MM.1S (cell line): ENCODE measurements at places on chromosomes 1 and 21.

DNA sequence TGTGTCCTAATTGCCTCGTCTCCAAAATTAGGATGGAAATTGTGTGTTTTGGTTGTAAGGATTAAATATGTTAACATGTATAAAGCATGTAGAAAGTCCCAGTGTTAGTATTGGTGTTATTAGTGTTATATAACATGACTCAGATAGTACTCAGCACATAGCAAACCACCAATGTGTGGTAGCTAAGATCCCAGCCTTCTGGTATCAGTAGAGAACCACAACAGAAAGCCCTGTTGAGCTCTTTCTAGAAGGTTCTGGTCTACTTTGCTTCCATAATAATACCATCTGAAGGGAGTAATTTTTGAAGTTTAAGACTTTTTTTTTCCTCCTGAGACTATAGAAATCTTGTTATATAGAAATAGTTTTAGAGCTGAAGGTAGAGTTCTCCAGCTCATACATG, 259.3 kb upstream of the SGIP1 start:
- DNase-seq, result peak; percentile 41

DNA sequence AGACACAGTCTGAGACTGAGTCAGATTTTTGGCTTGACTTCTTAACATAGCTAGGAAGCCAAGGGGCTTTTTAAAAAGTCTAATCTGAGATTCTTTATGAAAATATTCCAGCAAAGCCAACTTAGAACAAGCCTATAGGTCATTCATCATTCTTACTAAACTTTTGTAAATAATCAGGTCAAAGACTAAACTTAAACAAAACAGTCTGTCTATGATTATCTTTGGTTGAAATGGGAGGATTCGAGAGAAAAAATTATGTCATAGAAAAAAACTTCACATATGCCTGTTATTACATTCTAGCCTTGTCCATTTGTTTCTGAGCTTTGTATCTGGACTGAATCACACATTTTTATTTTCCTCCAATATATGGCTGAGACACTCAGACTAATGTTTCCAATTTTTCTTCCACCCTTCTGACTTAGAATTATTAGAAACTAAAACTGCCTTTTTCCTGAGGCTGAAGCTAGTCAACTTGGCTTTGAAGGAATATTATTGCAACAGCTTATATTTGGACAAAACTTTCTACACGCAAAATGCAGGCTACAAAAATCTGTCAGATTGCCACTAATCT, 83.3 kb downstream of the ETS2 start:
- DNase-seq, result no peak

DNA sequence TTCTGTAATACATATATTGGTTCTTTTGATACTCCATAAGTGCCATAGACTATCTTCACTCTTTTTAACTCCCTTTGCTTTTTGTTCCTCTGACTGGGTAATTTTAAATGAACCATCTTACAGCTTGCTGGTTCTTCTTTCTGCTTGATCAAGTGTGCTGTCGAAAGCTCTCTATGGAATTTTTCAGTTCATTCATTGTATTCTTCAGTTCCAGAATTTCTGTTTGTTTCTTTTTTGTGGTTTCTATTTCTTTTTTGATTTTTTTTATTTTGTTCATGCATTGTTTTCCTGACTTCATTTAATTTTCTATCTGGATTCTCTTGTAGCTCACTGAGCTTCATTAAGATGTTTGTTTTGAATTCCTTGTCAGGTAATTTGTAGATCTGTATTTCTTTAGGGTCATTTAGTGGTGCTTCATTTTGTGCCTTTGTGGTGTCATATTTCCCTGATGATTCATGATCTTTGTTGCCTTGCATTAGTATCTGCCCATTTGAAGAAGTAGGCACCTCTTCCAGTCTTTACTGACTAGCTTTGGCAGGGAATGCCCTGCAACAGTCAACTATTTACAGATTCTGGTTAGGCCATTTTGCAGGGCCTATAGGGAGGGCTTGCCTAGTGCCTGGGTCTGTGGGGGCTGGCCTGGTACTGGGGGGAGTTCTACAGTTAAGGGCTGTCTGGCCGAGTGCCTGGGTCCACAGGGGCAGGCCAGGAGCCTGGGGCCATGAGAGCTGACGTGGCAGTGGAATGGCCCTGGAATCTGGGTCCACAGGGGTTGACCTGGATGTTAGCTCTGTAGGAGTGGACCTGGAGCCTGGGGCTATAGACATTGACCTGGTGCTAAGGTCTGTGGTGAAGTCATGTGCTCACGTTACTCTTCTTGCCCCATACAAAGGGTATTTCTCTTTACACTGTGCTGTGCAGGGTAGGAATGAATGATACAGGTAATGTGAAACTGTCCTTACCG, 89.7 kb downstream of the MAGI3 start:
- DNase-seq, result no peak

GRCh38 chr1:202860744-202861419, 28.1 kb downstream of the RABIF start:
- no peak for DNase-seq

DNA sequence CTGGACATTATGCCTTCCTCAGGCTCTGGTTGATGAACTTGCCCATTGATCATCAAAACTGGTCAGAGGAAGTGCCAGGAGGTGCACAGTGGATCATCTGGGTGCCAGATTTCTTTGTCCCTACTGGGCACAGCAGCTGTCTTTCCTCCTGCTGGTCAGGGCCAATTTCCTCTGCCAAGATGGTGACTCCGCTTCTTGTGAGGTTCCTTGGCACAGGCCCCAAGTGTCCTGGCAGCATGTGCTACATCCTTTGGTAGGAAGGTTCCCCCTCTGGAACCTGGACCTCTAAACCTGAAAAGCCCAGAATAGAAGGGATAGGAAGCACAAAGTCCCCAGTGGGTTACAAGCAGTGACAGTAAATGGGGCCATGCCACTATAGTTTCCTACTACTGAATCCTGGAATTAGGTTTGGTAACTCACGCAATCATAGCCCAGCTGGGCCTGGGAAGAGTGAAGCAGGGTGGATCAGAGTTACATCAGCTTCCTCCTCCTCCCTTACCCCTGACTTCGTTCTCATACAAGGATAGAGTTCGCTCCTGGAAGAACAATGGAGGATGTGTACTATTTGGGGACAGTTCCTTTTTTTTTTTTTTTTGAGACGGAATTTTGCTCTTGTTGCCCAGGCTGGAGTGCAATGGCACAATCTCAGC, 147.1 kb downstream of the CNIH3 start:
- DNase-seq, result no peak

GRCh38 chr1:208159555-208160258, 84.5 kb downstream of the PLXNA2 start:
- DNase-seq, result no peak

- no peak for DNase-seq
These were observed 14.9 kb downstream of the EDEM3 start for GRCh38 chr1:184739796-184740195.

- no peak for DNase-seq
These were observed 63.1 kb upstream of the PBX1 start for GRCh38 chr1:164495905-164496304.

- no peak for DNase-seq
These were observed 9.7 kb upstream of the CLCC1 start for GRCh38 chr1:108972951-108973350.

GRCh38 chr1:182850319-182850718, 11.2 kb downstream of the DHX9 start:
- no peak for DNase-seq

- DNase-seq, result no peak
These were observed 19.9 kb upstream of the DISC1 start for GRCh38 chr1:231606712-231607111.

GRCh38 chr21:14824126-14824525, 240.7 kb downstream of the NRIP1 start:
- DNase-seq, result no peak

GRCh38 chr1:235131961-235132360, 3.3 kb upstream of the TOMM20 start:
- no peak for DNase-seq

- no peak for DNase-seq
These were observed 41.4 kb downstream of the DISC1 start for GRCh38 chr1:231667896-231668506.

GRCh38 chr1:36400514-36400824, 2.8 kb upstream of the LSM10 start:
- DNase-seq, result peak; percentile 9

- DNase-seq, result no peak
These were observed 45.7 kb downstream of the MTF2 start for GRCh38 chr1:93124556-93125355.

GRCh38 chr1:43867976-43868740, 65.4 kb upstream of the ARTN start:
- no peak for DNase-seq

DNA sequence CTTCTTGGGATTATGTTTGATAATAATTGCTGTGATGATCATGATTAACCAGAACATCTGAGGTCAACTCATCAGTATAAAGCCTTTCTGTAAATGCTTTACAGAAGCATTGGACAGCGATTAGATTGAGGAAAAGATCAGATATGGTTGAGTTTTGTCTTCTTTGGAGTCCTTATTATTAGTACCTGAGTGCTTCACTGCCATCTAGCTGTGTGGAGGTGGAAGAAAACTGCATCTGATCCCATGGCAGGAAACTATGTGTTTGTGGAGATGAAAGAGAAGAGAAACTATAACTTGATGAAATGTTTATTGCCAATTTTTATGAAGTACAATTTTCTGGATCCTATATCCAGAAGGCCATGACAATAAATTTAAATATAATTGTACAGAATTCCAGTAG, 11.4 kb downstream of the FLG2 start:
- DNase-seq, result peak; percentile 18

- DNase-seq, result no peak
These were observed 183.9 kb upstream of the VAMP3 start for GRCh38 chr1:7587108-7587772.

DNA sequence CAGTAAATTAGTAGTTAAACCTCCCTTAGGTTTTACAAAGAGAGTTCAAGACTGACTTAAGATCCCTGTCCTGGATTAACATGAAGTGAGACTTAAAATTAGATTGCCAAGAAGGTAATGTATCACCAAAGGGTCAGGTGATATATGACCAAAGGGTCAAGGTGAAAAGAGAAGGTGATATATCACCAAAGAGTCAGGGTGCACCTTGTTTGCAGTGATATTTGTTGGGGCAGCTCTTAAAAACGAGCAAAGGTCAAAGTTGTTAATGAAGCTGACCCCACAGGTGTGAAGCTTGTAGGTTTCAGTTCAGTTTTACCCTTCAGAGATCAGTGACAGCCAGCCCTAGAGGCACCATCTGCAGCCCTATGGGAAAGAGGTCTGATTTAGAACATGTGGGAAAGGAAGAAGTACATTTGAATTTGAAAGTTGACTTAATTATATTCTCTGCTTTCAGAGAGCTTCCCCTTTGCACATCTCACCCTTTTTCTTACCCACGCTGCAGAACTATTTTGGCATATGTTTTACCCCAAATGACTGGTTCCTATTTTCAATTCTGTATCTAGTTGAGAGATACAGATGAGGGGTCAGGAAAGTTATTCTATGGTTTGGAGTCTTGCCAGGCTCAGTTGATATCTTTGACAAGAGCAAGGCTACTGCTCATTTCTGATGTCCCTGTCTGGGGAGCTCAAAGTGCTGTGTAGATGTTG, 170.8 kb downstream of the S1PR1 start:
- DNase-seq, result peak; percentile 50

DNA sequence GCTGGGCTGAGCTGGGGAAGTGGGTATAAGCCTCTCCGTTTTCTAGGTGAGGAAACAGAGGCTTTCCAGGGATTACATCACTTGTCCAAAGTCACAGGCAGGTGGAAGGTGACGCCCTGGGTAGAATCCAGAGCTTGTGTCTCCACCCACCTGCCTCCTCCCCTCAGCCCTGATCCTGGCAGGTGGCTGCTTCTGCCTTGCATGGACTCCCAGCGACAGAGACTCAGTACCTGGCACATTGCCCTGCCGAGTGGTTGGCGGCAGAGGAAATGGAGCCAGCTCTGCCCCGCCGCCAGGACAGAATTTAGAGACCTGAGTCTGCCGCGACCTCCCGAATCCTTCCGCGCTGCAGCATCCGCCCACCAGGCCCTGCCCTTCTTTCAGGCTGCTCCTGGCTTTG, 2.1 kb downstream of the PLA2G2E start:
- DNase-seq, result no peak

DNA sequence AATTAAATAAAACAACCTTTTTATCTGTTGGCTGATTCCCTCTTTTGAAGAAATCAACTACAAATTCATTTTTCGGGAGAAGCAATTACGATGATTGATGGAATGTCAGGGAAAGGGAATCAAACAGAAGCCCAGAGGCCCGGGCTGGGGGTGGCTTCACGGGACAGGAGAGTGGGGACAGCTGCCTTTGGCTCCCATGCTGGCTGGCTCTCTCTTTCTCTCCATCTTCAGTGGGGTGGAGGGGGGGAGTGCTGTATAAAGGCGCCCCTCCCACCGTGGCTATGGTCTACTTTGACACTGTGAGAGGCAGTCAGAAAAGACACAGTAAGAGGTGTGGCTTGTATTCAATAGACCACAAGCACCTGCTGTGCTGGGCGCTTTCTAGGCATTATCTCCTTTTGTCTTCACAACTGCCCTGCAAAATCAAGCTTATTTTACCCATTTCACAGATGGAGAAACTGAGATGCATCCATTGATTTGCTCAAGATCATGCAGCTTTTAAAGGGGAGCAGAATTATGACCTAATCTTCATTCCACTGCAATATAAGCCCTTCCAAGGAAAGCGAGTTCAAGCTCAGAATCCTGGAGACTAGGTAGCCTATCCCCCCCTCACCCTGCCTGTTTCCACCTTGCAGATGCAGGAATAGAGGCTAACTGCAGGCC, 92.9 kb downstream of the GRIK3 start:
- DNase-seq, result no peak

DNA sequence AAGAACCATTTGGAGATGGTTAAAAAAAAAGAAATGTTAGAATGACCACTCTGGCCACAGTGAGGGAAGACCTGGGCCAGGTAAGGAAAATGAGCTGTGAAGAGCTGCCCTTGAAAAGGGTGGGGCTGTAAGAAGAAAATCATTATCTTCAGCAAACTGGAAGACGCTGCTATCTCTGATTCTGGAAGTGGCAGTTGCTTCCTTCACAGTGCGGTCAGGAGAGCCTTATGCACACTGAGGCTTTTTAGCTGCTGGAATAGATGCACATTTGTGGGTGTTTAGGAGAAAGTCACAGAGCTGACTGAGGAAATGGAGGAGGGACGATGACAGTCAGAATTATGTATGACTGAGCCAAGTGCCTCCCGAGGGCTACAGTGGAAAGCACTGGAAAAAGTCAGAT, 91.6 kb downstream of the TBX19 start:
- no peak for DNase-seq

- no peak for DNase-seq
These were observed 53.9 kb downstream of the MEGF6 start for GRCh38 chr1:3557366-3557765.

DNA sequence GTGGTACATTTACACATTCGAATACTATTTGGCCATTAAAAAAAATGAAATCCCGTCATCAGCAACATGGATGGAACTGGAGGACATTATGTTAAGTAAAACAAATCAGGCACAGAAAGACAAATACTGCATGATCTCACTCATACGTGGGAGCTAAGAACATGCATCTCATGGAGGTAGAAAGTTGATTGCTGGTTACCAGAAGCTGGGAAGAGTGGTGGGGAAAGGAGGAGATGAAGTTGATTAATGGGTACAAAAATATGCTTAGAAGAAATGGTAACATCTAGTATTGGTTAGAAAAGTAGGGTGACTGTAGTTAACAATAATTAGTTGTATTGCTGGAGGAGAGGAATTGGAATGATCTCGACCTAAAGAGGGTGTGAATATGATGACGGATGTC, 24.6 kb upstream of the RNF187 start:
- DNase-seq, result no peak

- DNase-seq, result no peak
These were observed 18.6 kb upstream of the BCL10 start for GRCh38 chr1:85295006-85295431.

- DNase-seq, result no peak
These were observed 36.5 kb downstream of the FHAD1 start for GRCh38 chr1:15283526-15283925.
